ENCODE measurements at places on chromosomes 1 and 21.

DNA sequence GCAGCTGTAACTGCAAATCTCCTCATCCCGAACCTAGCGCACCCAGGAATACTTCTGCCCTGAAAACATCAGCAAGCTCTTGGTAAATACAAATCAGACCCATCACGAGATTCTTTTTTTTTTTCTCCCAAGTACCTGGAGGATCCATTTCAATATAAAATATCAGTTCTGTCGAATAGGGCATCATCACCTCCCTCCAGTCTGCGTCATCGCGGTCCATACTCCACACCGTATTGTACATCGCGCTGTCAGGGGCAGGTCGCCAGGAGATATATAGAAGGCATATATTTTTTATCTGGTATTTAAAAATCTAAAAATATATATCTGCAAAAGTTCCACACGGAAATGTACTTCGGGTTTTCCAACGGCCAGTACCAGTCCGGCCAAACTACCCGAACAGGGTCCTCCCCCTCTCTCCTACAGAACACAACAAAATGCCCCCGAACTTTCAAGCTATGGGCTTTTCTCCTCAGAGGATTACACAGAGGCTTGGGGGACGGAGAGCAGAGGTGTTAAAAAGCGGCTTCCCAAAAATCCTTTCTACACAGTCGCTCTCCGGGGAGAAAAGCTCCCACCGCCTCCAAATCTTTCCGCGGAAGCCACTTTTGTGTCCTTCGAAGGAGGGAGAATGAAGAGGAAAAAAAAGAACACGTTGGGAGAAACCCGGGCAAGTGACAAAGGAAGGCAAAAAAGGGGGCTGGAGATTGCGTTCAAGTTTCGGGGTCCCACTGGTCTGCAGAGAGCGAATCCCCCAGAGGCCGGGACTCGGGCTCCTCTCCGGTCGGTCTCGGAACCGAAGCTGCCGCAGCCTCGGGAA lies 509 bp downstream of the PIK3R3 start:
- DNase-seq: no peak

DNA sequence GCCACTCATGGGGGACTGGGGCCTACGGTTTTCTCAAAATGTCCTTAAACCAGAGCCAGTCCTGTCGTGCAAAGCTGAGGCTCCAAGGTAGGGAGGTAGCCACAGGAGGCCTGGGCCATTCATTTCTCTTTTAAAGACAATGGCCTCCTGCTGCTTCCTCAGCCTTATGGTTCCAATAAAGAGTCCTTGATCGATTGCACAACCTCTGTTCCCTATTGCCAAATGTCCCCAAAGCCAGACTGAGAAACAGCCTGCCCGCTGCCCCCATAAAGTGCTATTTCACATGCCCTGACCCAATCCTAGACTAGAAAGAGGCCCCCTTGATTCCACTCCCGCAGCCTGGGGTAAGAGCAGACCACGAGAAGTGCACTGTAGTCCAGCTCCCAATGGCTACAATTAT lies 166.7 kb downstream of the CLIC6 start:
- DNase-seq: no peak

DNA sequence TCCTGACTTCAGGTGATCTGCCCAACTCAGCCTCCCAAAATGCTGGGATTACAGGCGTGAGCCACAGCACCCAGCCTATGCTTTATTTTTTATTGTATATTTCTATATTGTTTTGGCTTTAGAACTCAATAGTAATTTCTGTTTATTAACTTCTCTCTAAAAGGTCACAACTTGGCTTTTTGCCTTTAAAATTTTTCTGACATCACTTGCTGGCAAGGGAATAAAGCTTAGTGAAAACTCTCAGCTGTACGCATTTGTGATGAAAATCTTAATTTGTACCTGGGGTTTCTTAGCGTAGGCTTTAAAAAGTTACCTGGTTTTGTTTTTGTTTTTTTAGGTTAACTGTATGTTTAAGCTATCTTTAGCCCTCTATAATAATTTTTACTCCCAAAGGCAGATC lies 36.2 kb downstream of the B3GALNT2 start:
- no peak for DNase-seq

DNA sequence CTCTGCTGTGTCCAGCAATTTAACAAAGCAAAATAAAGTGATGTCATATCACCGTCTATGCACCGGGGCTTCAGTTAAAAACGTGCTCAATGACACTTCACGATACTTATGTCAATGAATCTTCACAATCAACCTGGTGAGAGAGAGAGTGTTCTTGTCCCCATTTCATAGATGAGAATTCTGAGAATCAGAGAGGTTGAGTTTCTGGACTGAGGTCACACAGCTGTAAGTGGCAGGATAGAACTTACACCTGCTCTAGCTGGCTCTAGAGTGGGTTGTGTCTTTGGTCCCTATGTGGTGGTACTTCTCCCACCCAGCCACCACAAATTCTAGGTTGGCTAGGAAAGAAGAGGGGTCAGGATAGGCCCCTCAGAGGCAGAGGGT lies 5.2 kb downstream of the NTRK1 start:
- no peak for DNase-seq

DNA sequence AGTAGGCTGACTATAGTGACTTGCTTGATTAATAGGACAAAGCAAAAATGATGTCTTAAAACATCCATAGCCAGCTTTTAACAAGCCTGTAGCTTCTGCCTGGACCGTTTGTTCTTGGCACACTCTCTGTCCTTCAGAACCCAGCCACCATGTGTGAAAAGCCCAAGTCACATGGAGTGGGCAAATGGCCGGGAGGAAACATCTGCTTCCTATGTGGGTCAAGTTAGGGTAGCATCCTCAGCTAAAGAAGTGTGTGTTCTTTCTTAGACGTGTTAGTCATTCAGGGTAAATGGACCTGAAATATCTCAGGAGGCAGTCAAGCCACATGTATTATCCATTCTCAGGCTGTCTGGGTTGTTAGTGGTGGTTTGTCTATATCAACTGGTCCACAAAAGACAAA lies 23.4 kb downstream of the RD3 start:
- DNase-seq: no peak

- no peak for DNase-seq
These were observed 23.7 kb downstream of the ATP1A1 start for GRCh38 chr1:116396769-116397168.

GRCh38 chr1:57410508-57410907 lies 13.4 kb downstream of the DAB1 start:
- no peak for DNase-seq

DNA sequence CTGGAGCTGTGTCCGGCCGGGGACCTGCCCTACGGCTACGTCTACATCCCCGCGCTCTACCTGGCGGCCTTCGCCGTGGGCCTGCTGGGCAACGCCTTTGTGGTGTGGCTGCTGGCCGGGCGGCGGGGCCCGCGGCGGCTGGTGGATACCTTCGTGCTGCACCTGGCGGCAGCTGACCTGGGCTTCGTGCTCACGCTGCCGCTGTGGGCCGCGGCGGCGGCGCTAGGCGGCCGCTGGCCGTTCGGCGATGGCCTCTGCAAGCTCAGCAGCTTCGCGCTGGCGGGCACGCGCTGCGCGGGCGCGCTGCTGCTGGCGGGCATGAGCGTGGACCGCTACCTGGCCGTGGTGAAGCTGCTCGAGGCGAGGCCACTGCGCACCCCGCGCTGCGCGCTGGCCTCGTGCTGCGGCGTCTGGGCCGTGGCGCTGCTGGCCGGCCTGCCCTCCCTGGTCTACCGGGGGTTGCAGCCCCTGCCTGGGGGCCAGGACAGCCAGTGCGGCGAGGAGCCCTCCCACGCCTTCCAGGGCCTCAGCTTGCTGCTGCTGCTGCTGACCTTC lies 412 bp downstream of the GPR25 start:
- no peak for DNase-seq

GRCh38 chr1:21773585-21773984 lies 9.4 kb downstream of the USP48 start:
- DNase-seq: no peak

GRCh38 chr1:17218939-17219338 lies 14.0 kb downstream of the PADI1 start:
- no peak for DNase-seq

DNA sequence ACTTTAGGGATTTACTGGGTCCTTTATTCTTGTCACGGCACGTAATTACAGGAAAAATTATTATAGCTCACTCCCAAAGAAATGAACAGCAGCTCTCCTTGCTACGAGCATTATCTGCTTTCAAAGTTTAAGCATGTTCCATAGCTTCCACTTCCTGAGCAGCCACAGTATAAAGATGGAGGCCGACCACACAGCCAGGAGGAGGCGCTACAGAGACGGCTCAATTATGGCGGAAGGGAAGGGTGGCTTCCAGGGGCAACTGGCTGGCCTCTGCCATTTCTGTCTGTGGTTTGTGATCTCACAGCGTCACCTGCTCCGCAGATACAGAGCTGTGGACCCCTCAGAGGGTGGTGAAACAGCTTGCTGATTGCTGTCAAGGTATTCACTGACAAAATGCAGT lies 212.3 kb upstream of the GREM2 start:
- no peak for DNase-seq

DNA sequence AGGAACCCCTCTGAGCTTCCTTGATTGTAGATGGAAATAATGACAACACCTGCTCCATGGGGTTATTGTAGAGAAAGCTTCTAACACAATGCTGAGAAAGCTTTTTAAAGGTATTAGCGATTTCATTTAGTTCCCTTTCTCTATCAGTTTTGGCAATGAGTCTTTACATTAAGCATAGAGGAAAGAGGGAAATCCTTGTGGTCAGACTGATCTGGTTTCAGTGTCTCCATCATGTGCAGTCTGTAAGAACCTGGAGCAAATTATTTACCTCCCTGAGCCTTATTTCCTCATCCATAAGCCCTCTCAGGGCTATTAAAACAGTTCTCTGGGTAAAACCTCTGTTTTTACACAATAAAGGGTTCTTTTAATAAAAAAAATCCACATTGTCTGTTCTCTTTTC lies 87.5 kb downstream of the FGGY start:
- DNase-seq: no peak

DNA sequence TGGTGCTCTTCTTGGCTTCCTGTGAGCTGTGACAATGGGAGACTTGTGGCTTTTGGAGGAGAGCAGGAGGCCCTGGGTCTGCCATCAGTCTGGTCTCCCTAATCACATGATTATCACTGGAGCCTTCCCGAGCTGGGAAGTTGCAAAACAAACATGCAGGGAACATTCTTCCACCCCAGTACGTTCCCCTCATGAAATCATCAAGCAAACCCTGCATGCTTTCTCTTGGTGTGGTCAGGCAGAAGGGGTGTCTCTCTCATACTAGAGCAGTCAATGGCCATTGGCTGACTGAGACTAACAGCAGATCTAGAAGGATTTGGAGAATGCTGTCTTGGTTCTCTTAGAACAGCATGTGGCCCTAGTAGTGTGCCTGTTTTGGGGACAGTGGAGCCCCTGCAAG lies 111.2 kb downstream of the LIPI start:
- DNase-seq: no peak

- DNase-seq: no peak
These were observed 2.7 kb downstream of the EPHX1 start for GRCh38 chr1:225812488-225813213.

DNA sequence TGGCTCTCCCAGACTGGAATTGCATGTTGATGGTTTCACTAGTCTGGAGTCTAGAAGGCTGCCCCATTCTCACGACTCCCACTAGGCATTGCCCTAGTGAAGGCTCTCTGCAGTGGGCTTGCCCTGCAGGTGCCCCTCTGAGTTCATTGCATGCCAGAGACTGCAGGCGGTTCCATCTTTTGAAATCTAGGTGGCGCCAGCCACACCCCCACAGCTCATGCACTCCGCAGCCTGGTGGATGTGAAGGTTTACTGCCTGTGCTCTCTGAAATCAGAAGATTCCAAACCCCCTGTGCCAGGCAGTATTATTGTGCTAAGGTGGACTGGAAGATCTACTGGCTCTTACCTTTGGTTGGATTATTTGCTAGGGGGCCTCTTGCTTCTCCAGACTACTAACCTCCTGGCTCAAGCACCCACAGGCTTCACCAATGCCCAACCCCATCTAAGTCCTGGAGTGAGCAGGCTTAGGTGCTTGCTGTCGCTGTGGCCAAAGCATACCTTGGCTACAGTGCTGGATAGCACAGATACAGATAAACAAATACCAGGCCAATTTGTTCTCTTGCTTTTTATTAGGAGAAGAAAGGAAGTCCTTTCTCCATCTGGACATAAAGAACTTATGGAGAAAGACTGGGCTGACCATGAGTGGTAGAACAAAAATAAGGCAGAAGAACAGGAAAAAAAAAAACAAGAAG lies 83.5 kb upstream of the SIM2 start:
- no peak for DNase-seq

GRCh38 chr1:229971141-229971540 lies 95.9 kb upstream of the GALNT2 start:
- DNase-seq: no peak
